Epithelial cell of esophagus (primary cell): ENCODE measurements at places on chromosomes 1 and 21.

GRCh38 chr1:209787551-209787950, 3.2 kb upstream of the C1orf74 start:
- no peak for DNase-seq

GRCh38 chr21:36156815-36157670, at the start of gene DOP1B:
DOP1B (plus strand) TSS chr21:36156824; CDS start chr21:36164734, 7,910 bp downstream.
- peak; percentile 15 for DNase-seq

DNA sequence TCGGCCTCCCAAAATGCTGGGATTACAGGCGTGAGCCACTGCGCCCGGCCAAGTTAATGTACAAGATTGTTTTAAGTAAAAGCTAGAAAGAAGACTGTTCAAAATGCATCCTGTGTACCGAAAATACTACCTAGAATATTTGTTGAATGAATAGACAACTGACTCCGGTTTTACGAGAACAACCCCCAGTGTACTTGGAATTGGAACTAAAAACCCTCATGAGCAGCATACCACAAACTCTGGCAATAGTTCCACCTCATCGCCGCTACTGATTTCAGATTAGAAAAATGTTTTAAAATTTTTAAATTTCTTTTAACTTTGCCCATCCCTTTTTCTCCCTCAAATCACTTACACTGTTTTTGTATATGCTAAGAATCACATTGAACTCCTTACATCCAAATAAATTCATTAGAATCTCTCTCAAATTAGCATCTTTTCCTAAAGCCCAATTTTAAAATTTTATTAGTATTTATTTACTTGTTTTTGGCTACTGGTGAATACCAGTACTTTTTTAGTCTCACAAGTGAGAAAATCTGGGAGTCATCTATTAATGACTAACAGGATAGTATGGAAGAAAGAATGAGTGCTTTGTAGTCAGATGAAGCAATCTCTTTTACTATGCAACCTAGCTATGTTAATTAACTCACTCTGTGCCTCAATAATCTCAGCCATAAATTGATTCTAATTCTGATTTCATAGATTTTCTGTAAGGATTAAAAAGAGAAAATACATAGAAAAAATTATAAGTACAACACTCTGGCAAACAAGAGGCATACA, 95.1 kb downstream of the GPATCH2 start:
- peak; percentile 60 for DNase-seq

GRCh38 chr1:226185141-226186036, 1.2 kb downstream of the ACBD3 start:
- DNase-seq, result peak; percentile 22

GRCh38 chr1:113515498-113515897, 125.2 kb downstream of the MAGI3 start:
- DNase-seq, result peak; percentile 77

GRCh38 chr1:84480650-84481049, 1.6 kb downstream of the RPF1 start:
- no peak for DNase-seq

GRCh38 chr1:26275580-26276431, 4.1 kb upstream of the SH3BGRL3 start:
- DNase-seq, result peak; percentile 99

DNA sequence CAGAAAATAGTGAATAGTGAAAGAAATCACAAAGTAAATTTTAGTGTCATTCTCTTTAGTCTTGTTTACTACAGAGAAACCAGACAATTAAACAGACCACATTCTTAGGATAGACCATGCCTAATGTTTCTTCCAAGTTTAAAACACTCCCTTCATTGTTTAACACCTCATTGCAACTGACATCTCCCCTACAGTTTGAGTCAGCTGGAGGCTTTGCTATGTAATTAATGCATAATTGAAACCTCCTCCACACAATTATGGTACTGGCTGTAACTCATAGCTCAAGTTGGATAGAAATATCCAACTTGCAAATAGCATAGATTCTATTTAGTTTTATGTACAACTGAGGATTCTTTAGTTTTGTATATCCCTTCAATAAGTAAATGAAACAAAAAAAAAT, 35.2 kb upstream of the B3GALT2 start:
- DNase-seq, result peak; percentile 11

GRCh38 chr21:45539046-45539795, 3.0 kb downstream of the SLC19A1 start:
- DNase-seq, result no peak

- peak; percentile 5 for DNase-seq
These were observed 330.6 kb downstream of the RPS6KC1 start for GRCh38 chr1:213381572-213382084.

GRCh38 chr21:43921979-43922945, 57.2 kb downstream of the AGPAT3 start:
- DNase-seq, result no peak

GRCh38 chr1:215544566-215544965, 22.5 kb upstream of the KCTD3 start:
- DNase-seq, result no peak

- no peak for DNase-seq
These were observed 156.6 kb downstream of the TRABD2B start for GRCh38 chr1:47840393-47841190.

DNA sequence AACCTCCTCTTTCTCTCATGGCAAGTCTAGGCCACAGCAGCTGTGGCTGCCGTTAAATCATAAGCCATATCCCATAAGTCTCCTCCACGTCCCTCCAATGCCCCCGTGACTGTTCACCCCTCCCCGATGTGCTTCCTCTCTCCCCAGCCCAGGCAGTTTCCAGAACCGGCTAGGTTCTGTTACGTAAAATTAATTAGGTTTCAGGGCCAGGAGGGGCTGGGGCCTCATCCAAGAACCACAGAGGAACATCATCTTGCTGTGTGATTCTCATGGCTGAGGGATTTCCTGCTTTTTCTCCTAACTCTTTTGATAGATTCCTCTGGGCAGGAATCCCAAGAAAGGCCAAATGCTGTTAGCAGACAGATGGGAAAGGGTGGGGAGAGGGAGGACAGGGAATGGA, 141.8 kb upstream of the AJAP1 start:
- no peak for DNase-seq

DNA sequence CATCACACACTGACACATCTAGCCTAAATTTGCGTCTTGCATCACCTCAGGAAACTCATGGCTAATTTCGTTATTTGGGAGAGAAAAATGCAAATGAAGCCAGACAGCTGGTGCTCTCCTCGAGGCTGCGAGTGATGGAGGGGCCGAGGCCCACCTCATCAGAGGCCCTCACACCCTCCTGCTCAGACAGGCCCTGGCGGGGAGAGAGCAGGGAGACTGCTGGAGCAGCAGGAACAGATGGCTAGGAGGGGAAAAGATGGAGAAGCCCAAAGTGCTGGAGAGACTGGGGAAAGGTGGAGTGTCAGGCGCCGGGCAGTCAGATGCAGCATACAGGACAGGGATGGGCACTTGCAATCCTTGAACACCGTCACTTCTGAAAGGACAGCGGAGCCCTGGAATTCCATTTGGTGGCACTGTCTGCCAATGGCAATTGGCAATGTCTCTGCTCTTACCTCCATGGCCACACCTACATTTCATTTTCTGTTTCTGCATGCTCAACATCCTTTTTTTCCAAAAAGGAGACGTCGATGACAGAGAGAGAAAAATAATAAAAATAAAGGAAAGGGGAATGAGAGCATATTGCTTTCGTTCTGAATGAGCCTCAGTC, 286.2 kb downstream of the SPATA17 start:
- no peak for DNase-seq

- no peak for DNase-seq
These were observed 18.5 kb downstream of the ETS2 start for GRCh38 chr21:38824124-38824822.

DNA sequence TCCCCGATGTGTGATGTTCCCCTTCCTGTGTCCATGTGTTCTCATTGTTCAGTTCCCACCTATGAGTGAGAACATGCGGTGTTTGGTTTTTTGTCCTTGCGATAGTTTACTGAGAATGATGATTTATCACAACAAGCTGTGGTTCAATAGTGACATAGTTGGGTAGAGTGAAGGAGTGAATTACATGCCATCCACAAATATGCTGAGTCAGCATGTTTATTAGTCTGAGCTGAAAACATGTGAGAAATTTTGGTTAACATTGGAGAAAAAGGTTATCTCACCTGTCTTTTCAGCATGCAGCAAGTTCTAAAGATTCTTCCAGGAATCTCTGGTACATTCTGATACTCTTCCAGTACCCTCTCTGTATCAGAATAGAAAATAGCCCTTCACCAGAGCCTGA, 19.0 kb downstream of the OR2L3 start:
- no peak for DNase-seq

DNA sequence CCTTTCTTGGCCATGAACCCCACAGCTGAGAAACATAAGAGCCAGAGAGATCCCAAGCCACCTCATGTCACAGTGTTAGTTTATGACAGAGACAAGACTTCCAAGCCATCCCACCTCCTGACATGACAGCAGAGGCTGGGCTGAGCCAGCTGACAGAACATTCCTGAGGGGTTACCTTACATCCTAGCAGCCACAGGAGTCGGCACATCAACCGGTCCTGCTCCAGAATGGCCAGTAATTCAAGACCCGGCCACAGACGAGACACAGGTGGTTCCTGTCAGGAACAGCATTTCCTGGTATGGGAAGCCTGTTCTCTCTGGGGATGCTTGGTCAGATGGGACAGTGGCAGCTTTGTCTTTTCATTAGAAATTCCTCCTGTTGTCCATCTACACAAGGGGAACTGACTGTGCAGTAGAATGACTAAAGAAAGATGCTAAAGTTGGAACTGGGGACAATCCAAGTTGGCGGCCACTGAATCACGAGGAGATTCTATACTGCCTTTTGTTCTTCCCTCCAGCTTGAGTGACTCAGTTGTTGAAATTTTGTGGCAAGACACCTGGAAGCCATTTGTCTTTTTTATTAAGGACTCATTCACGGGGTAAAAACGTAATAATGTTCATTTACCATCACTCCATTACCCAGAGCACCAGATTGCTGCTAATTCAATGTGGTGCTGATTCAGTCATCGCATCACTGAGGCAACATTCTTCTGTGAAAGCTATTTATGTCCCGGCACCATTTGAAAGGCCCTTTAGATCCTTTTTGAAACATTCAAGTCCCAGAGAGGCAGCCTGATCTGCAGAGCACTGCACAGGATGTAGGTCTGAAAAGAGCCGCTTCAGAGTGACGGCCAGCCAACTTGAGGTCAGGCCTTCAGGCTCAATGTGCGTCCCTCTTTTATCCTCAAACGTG, 37.2 kb upstream of the NPL start:
- peak; percentile 33 for DNase-seq

GRCh38 chr1:220544901-220545303, 17.0 kb downstream of the MARK1 start:
- peak; percentile 60 for DNase-seq

DNA sequence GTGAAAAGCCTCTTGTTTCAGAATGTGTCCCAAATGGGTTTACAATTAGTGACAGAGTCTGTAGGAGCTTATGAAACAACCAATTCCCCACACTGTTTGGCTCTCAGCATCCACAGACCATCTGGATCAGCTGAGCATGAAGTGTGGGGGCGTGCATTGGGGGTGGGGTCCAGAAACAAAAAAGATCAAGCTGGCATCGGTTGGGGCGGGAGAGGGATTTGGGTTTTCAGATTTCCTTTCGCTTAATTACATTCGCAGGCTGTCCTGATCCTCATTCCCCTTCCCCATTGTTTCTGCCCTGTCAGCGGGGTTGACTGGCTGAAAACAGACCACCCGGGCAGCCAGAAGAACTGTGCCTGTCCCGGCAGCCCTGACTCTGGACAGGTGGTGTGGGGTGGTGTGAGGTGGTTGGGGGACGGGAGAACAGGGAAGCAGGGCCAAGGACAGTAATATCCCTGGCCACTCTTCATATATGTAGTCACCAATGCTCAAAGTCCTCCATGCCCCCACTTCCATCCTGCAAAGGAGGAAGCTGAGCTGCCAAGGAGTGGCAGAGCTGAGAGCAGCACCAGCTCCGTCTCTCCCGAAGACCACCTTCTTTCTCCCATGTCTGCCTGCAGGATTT, 92.0 kb downstream of the IER5 start:
- DNase-seq, result no peak

DNA sequence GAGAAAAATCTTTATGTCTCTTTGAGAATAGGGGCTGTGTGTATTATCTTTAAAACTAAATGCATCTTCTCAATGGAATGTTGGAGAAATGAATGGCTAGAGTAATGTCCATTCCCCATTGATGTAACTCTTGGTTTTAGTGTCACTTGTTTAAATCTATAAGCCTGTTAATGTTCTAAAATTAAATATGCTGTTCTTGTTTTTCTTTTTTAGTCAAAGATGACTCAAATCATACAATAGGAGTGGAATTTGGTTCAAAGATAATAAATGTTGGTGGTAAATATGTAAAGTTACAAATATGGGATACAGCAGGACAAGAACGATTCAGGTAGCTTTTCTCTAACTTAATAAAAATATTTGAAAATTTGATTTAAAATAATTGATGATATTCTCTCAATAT, 17.6 kb downstream of the RAB4A start:
- DNase-seq, result no peak

GRCh38 chr1:244881552-244882280, 17.4 kb upstream of the HNRNPU start:
- no peak for DNase-seq

DNA sequence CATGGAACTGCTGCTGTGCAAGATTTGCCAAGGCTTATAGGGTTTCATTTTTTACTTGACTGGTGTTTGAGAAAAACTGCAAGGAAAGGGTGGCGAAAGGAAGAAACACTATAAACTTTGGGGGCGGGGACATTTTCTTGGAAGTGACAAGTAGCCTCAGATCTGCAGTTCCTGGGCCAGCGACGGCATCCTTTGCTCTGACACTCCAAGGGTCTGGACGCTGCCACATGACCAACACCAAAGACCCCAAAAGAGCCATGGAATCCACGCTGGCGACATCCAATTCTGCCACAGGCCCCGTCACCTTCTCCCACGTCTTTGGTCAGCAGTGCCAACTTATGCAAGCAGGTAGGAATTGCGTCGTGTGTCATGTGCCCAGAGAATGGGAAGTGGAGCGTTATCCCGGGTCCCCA, 193.4 kb downstream of the PRDM2 start:
- no peak for DNase-seq

GRCh38 chr1:223455470-223455869, 62.3 kb downstream of the CCDC185 start:
- no peak for DNase-seq

DNA sequence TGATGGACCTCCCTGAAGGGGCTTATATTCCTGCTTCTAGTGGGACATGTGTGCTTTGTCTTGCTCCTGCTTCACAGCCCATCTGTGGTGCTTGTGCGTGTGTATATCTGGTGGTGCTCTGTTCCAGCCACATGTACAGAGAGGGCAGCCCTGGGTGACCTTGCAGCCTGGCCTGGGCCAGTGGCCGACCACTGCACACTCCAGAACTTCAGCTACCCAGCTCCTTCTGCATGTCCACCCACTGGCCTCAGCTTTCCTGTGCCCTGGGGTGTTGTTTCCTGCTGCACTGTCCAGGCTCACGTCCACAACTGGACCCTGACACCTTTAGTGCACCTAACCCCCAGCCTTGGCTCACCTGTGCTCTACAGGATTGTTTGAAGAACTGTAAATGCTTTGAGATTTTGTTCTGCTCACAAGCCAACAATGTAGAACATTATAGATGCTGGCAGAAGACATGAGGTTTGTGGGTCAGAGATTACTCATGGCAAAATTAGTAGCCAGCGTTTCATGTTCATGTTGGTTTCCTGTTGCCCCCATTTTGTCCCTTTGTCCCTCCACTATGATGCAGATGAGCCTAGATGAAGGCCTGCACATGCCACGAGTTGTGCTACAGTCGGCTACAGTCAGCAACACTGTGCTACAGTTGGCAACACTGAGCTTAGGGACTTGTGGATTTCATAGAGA, 5.3 kb upstream of the S100B start:
- no peak for DNase-seq
